ENCODE measurements at places on chromosomes 2 and 18.

- no peak for DNase-seq
Observed at GRCh38 chr2:172735582-172736423, at the start of gene RAPGEF4. Gene RAPGEF4 (plus strand): TSS chr2:172735845. CDS start chr2:172735984, 139 bp downstream.

- DNase-seq, result no peak
Observed at GRCh38 chr2:95113464-95113863, 8.1 kb downstream of the MRPS5 start.

GRCh38 chr2:223217373-223217772 is 165.4 kb downstream of the KCNE4 start:
- no peak for DNase-seq

DNA sequence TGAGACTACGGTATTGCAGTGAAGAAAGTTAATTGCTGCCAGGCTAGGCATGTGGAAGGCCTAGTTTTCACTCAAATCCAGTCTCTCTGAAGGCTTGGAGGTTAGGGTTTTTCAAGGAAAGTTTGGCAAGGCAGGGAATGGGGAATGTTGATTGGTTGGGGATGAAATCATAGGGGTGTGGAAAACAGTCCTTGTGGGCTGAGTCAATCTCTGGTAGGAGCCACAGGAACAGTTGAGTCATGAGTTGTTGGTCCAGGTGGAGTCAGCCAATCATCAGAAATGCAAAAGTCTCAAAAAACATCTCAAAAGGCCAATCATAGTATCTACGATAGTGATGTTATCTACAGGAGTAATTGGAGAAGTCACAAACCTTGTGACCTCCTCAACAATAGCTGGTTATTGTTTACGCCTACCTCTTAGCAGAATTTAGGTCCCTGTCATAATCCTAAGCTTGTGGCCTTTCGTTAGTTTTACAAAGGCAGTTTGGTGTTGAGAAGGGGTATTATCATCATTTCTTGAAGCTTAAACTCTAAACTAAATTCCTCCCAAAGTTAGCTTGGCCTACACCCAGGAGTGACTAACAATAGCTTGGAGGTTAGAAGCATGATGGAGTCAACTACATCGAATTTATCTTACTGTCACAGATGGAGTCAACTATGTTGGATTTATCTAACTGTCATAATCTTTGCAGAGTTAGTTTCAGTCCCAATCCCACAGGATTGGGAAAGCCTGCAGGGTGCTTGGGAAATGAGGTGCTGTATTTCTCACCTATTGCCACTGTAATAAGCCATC is 33.7 kb upstream of the APCDD1 start:
- DNase-seq, result no peak

GRCh38 chr2:172775319-172775718 is 39.7 kb downstream of the RAPGEF4 start:
- no peak for DNase-seq

- DNase-seq, result no peak
Observed at GRCh38 chr18:32257084-32257785, 67.4 kb downstream of the MEP1B start.

GRCh38 chr2:85242321-85242720 is 85.5 kb downstream of the TGOLN2 start:
- no peak for DNase-seq

GRCh38 chr18:3037423-3037915 is 24.5 kb upstream of the LPIN2 start:
- peak; percentile 88 for DNase-seq

- DNase-seq, result no peak
Observed at GRCh38 chr2:11397513-11397912, 53.1 kb upstream of the ROCK2 start.
